ENCODE measurements at places on chromosomes 1 and 21.

DNA sequence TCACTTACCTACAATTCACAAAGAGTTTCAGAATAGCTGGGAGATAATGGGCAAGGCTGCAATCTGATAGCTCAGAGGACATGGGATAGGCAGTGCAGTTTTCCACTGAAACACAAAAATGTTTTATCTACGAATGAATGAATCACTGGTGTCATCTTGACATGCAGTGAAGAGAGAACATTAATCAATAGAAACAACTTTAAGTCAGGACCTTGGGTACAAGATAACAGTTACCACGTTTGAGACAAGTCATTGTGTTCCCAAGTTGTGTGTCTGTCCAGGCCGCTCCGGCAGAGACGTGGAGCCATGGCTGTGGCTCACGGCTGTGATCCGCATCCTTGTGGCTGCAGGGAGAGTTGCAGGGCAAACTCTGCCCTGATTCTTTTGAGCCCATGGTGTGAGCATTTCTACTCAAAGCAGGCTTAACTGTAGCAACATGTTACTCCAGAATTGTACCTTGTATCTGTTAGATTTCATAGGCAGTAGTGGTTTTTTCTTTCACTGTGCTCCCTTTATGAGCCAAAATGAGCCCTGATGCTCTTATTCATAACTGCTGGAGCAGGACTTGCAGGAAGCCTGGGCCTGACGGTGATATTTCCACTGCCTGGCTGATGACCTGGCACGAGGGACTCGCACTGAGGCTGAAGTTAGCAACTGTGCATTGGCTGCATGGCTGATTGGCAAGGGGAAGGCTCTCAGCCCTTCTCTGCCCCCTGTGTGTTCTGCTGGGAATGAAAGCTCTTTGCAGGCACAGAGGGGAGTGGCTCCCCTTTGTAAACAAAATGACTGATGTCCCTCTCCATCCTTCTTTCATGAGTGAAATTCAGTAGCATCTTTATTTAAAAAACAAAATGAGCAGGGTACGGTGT is 465.2 kb downstream of the AJAP1 start:
- DNase-seq, result no peak

GRCh38 chr1:194813096-194813495 is 1626.7 kb upstream of the B3GALT2 start:
- DNase-seq, result peak; percentile 10

DNA sequence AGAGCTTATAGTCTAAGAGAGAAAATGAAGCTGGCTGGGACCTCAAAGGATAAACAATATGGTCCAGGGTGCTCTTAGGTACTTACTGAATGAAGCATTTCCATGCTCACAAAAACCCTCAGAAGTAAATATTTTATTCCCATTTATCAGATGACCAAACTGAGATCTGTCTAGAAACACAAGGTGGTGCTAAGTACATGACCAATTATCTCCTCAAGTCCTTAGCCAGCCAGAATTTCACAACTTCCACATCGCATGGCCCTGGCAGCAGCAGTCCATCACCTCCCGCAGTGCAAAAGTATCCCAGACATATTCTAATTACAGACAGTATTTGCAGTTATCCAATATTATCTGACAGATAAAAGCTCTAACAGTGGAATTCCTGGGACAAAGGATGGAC is 321.7 kb upstream of the PROX1 start:
- no peak for DNase-seq

- DNase-seq, result no peak
Measured at GRCh38 chr1:36024847-36025246, 59.0 kb upstream of the TEKT2 start.

GRCh38 chr1:181656491-181656890 is 173.2 kb downstream of the CACNA1E start:
- no peak for DNase-seq

DNA sequence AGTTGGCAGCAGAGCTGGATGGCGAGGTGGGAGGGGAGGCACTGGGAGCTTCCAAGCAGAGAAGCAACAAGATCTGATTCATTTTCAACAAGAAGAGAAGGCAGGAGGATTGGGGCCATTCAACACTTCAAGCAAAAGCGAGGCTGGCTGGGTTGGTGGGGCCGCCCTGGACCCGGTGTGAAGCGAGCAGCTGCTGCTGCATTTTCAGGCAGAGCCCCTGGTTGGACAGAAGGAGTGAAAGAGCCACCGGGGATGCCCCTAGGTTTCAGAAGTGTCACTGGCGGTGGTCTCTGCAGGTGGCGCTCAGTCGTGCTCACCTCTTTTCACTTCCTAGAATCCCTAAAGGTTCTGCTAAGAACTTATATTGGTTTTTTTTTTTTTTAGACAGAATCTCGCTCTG is 18.0 kb downstream of the SLC2A7 start:
- no peak for DNase-seq

DNA sequence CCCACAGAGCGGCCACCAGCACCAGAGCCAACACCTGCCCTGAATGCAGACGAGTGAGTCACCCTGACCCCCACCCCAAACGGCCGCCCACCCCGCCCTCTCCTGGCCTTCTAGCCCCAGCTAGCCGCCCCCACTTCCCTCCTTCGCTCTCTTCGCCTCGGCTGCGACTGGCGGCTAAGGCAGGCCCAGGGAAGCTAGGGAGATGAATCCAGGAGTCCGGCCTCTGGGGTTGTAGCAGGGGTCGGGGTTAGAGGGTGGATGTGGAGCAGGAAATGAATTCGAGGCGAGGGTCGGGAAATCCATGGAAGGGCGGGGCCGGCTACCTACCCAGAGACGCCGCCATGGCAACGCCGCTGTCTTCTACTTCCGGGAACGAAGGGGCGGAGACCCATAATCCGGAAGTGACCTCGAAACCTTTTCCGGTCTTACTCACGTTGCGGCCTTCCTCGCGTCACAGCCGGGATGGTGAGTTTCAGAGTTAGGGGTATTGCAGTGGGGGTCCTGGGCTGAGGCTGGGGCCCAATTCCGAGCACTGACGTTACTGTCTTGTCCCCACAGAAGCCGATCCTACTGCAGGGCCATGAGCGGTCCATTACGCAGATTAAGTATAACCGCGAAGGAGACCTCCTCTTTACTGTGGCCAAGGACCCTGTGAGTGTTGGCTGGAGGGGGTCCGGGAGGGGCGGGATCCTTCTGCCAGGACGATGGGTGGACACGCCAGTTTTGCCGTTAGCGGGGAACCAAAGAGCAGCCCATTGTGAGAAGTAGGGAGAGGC is at the start of the genes EIF3I and TMEM234:
EIF3I (plus strand) TSS at position 428 of the 776 bp plus-strand sequence; CDS start at position 463, 35 bp downstream.
TMEM234 (minus strand) TSS at position 374 of the 776 bp plus-strand sequence; CDS start at position 343, 31 bp downstream.
- DNase-seq, result peak; percentile 95

GRCh38 chr21:20108976-20109540 is 889.2 kb upstream of the NCAM2 start:
- no peak for DNase-seq

GRCh38 chr1:85898861-85899260 is 190.6 kb upstream of the ZNHIT6 start:
- DNase-seq, result no peak

DNA sequence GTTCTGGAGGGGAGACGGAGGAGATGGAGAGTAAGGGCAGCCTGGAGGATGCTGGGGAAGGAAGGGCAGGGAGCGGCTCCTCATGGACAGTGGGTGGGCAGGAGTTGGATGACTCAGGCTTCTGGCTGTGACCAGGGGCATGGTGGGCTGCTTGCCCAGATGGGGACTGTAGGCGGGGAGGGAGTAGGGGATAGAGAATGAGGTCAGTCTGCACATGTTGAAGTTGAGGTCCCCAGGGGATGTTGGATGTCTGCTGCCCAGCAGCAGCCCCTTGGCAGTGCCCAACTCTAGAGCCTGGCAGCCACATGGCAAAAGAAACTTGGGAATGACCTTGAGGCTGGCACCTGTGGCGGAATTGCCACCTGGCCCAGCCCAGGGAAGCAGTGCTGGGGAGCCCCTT is 6.4 kb downstream of the SELENON start:
- no peak for DNase-seq

DNA sequence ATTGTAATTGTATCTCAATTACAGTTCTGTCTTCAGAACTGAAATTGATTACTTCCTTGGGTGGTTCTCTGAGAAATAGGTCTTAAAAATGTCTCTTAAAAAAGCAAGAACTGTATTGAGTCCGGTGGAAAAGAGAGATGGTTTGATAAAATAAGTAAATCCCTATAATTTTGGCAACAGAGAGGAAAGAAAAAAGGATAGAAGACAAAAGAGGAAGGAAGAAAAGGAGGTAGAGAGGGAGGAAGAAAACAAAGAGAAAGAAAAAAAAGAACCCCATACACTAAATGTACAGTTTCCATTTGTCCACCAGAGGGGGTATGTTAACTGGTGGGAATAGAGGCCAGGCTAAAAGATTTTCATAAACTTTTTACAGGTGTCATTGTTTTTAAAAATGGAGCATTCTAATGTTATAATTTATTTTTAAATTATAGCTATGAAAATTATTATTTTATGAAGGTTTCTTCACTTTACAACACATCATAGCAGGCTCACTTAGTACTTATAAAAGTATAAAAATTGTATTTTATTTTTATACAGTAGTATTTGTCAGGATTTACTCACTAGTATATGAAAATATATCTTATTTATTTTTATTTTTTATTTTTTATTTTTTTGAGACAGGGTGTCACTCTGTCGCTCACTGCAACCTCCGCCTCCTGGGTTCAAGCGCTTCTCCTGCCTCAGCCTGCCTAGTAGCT is 2.1 kb upstream of the UBE2T start:
- peak; percentile 62 for DNase-seq

DNA sequence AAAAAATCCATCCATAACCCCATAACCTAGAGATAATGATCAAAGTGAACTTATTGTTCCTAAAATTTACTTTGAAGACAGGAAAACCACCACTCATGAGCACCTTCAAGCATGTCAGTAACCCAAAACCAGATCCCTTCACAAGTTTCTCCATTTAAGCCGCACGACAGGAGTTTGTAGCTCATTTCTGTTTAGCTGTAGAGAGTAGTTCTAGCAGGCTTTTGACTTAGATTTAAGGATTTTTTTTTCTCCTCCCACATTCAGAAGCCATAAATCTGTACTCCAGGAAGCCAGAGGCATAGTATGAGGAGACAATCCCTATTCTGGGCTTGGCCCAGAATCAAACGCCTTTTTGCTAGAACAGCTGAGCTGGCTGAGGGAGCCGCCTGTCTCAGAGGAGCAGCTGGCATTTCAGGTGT is 25.6 kb downstream of the TOMM20 start:
- DNase-seq, result peak; percentile 23

DNA sequence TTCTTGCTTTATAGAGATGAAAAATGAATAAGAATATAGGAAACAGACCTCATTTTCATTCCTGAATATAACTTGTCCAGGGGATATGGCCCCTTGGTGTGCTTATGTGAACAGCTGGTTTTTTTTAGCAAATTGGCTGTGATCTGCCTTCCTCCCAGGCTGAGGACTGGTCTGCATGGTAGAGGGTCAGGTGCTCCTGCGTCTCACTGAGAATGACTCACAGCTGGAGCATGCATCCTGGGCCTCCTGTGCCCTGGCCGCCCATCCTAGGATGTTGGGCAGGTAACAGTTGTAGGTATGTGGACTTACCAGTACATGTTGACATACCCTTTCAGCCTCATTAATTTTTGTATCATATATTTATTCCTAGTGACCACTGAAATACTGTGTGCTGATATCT is 29.8 kb downstream of the AGT start:
- no peak for DNase-seq

DNA sequence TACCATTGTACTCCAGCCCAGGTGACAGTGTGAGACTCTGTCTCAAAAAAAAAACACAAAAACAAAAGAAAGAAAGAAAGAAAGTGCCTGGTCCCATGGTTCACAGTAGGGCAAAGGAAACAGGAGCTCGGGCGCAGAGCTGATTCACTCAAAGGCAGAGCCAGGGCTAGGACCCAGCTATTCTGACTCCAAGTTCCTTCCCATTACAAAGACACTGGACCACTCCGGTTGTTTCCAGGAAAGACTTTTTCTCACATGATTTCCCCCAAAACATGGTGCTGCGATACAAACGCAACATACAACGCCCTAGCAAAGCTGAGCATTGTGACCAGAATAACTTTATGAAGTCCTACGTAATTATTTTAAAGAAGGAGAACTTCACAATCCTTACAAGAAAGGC is 10.7 kb downstream of the ABCG1 start:
- DNase-seq, result no peak

GRCh38 chr1:21829294-21829693 is 17.2 kb downstream of the LDLRAD2 start:
- no peak for DNase-seq

GRCh38 chr1:221699577-221699976 is 42.3 kb downstream of the DUSP10 start:
- no peak for DNase-seq

DNA sequence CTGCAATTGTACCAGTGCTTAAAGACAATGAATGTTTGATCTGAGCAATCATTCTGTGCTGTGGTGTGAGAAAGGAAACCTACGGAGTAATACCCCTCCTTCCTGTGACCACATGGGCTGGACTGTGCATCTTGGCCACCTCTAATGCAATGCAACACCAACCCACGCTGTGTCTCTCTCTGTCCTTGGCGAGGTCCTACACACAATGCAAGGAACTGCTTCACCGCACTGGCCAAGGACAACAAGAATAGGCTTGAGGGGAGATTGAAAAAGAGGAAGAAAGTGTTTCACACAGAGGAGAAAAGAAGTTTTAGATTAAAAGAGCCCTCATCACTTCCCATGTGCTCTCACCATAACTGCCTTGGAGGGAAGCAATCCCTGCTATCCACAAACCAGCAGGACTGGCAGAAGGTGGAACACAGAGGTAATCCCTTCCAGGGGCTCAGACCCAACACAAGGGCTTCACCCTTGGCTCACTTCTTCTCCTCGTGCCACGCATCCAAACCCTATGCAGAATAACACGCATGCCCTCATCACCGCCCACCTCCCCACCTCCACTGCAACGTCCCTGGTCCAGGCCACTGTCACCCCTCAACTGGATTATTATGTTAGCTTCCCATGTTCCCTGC is 112.5 kb upstream of the ERG start:
- no peak for DNase-seq

- DNase-seq, result no peak
Measured at GRCh38 chr1:206114692-206115640, 2.2 kb downstream of the AVPR1B start.

GRCh38 chr1:43272161-43272560 is 2.4 kb downstream of the TMEM125 start:
- DNase-seq, result no peak

- DNase-seq, result no peak
Measured at GRCh38 chr1:161747801-161748200, 1.8 kb upstream of the DUSP12 start.

- no peak for DNase-seq
Measured at GRCh38 chr1:178954325-178954690, 71.4 kb upstream of the FAM20B start.

DNA sequence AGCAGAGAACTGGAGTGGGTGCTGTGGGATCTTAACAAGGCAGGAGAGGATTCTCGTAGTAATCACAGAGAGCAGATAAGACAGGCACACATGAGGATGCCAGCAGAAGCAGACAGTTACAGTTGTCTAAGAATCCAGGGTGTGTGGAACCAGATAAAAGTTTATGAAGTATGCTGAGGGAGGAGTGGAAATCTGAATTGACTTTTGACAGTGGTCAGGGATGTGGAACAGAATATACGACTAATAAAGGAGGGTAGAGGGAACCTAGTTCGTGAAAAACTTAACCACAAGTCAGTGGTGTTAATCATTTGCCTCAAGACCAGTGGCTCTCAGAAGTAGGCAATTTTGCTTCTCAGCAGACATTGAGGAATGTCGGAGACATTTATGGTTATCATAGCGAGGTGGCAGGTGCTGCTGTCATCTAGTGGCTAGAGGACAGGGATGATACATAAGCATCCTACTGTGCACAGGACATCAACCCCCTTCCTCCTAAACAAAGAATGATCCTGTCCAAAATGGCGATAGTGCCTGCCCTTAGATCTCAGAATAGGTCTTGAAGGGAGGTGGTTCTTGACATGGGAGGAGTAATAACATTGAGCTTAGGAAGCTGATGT is 3.0 kb downstream of the LRRC8D start:
- no peak for DNase-seq
